NCI-H1694 (cell line): ENCODE measurements at places on chromosomes 2 and 18.

- no peak for DNase-seq
Observed at GRCh38 chr2:230441227-230441897, 25.4 kb downstream of the SP100 start.

GRCh38 chr2:241379481-241380480 lies 23.7 kb downstream of the FARP2 start:
- no peak for DNase-seq

DNA sequence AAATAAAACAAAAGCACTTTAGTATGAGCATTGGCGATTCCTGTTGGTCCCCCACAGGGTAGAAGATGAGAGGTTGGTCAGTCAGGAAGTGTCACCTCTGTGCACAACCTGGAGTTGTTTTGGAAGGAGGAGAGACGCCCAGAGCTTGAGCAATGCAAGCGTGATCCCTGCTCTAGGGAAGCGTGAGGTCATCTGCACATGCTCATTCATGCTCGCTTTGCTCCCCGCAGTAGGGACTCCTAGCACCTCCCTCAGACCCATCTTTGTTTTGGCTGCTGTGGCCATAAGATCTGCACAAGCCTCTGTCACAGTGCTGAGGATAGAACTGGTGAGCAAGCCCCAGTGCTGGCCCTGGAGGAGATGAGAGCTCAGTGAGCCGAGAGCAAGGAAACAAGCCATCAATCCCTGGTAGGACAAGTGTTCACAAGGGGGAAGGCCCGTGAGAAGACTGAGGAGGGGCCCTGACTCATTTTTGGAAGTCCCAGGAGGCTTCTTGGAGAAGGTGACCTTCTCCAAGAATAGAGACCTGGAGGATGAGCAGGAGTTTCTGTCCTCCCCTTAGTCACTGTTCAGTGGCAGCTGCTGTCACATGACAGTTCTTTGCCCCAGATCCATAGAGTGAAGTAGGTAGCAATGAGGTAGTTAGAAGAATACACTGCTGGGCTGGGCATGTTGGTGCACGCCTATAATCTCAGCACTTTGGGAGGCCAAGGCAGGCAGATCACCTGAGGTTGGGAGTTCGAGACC lies 13.3 kb upstream of the ATP8B1 start:
- no peak for DNase-seq

GRCh38 chr18:68152770-68153169 lies 562.1 kb downstream of the TMX3 start:
- DNase-seq = no peak
